ENCODE measurements at places on chromosomes 4 and X.

DNA sequence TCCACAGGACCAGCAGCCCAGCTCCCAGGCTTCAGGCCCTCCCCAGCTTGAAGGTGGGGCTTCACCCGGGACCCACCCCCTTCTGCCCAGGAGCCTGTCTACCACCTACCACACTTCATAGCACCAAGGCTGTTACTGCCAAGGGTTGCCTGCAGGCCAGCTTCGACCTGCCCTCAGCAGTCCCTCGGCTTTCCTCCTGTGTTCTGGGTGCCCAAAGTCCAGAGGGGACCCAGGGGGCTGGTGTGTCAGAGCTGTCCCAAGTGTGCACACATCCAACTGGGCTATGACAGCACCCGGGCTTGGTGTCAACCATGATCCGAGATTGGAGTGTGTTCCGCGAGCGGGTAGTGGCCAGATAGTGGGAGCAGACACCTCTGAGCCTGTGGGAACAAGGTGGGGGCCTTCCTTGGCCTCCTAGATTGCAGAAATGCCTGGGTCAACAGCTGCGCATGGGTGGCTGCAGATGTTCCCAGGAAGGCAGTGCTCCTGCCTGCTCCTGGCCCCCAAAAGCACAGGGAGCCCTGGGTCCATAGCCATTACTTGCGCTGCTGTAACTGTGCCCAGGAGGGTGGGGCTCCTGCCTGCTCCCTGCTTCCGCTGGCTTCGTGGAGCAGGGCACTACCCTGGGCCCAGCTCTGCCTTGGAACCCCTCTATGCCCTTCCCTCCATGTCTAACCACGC lies 16.8 kb downstream of the SULT1B1 start:
- no peak for DNase-seq

- DNase-seq: no peak
Observed at GRCh38 chr4:99117876-99118693, 26.0 kb downstream of the ADH4 start.

DNA sequence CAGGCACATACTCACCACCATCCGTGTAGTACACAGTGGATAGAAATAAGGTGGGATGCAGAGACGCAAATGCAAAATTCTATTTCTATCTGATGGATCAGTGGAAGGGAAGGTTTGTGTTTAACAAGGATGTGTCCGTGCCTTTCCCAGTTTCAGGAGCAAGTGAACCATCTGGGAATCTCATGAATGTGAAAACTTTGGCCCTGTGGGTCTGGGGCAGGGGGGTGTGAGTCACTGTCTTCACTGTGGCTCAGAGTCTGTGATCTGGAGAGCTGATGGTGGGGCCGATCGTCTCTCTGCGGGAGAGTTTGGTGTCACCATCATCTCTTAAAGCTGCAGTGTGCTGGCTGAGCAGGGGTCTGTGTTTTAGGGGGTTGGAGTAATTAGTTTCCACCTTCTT lies 179.3 kb upstream of the STS start:
- no peak for DNase-seq

- no peak for DNase-seq
Observed at GRCh38 chr4:78439328-78439727, 112.2 kb upstream of the ANXA3 start.

DNA sequence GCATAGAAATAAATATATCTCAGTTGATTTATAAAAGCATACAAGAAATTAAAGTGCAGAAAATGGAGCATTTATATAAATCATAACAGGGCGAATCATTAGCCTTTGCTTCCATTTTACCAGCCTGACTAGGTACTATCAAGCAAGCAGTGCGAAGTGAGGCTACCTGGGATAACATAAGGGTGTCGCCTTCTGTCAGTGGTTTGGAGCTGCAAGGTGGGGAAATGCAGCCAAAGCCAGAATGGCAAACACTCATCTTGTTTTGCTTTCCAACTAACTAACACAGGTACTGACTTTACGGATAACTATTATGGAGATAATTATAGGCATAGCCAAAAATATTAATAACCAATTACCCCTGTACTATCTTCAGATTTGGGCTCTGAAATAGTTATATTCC lies 1459.8 kb downstream of the RAPGEF2 start:
- no peak for DNase-seq

DNA sequence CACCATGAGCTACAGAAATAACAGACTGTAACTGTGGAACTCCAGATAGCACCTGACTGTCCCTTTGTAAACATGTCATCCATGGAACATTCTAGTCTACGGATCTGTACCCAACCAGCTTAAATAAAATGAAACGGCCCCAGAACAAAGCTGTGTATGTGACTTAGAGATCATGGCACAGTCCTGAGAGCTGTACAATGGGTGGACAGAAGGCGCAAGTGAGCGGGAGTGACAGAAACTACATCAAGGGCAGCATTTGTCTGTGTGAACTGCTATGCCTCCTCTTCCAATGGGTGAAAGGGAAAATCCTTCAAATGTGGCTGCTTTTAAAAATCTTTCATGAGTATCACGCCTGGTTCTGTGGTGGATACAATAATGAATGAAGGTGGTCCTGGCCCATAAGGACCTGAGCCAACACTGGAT lies 72.5 kb downstream of the FAT1 start:
- no peak for DNase-seq

All from CMK (cell line).